ENCODE measurements at places on chromosomes 4 and X. TPM values are rescaled to one million over a fixed set of nuclear protein-coding genes. Genes with fewer than 3 reads are reported as not detected.

DNA sequence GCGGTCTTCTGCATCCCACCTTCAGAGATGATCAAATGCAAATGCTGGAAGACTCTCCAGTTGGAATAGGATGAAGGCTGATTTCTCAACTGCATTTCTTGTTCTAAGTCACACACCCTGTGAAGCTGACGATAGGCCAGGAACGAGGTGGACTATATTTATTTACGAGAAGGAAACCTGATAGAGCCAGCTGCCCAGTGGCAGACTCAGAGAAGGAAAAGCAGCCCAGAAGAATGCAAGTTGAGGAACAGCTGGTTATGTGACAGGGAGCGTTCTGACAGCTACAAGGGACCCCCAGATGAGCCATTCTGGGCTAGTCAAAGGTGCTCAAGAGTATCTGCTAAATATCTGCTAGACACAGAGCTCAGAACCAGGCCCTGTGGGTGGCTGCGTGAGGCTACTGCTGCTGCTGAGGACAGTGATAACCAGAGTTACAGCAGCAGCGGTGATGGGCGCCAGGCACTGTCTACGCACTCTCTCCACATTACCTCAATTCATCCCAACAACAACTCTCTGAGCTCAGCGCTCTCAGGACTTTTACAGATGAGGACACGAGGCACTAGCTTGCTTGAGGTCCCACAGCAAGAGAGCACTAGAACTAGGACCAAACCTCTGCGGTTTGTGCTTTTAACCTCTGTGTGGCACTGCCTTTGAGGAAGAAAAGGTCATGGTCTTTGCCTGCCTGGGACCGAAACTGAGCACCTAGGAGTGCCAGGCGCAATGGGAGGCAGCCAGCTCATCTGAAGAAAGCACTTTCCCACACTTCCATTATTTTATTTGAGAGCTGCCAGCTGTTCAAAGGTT is 69.0 kb downstream of the GATB start:
- no peak for DNase-seq

DNA sequence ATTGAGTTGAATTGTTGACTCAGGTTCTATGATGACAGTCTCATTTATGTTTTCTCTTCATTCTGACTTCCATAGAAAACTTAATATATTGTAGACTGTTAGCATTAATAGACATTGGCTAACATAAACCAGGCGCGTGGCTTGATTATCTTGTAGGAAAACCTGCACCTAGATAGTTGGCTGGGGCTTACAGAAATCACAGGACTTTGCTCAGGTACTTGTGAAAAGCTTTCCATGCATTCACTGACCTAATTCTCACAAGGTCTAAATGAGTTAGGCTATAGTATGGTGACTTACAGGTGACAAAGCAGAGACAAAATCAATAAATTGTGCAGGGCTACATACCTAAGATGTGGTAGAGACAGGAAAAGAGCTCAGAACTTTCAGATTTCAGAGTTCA is 212.8 kb downstream of the GPAT3 start:
- DNase-seq = no peak

GRCh38 chr4:1084796-1085403 is 28.5 kb downstream of the RNF212 start:
- no peak for DNase-seq

DNA sequence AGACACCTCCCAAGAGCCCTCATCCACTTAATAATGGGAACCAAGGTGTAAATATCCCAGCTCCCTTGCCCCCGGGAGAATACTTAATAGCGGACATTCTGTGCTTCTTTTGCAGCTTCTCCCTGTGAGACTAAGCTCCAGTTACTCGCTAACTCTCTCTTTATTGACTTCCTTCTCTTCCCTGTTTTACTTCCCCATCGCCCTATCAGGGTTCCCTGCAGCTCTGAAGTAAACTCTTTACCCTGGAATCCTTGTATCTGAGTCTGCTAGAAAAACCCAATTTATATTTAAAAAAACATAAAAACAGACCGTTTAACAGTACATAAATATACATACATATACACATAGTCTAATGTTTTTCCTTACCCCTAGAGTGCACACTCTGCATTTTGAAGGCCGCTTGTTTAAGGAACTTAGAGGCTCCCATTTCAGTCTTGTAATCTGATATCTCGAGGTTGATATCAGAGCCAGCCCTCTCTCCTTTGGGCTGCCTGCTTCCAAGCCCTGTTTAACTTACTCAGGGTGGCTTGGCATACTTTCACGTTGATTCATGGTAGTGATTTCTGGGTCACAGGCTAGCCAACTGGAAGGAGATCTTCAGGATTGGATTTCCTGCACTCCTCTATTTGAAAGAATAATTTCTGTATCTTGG is 177.4 kb upstream of the SCML1 start:
- DNase-seq = no peak

Gene CT45A3
- total RNA-seq = not detected

DNA sequence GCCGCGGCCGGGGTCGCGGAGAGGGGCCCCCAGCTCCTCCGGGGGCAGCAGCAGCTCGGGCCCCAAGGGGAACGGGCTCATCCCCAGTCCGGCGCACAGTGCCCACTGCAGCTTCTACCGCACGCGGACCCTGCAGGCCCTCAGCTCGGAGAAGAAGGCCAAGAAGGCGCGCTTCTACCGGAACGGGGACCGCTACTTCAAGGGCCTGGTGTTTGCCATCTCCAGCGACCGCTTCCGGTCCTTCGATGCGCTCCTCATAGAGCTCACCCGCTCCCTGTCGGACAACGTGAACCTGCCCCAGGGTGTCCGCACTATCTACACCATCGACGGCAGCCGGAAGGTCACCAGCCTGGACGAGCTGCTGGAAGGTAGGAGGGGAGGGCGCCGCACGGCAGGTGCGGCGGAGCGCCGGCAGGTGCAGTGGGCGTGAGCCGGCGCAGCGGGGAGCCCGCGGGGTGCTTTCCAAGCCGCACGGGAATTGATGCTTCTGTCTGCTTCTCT is 886 bp downstream of the DCLK2 start:
- DNase-seq = no peak

GRCh38 chr4:90542216-90542615 is 415.0 kb downstream of the CCSER1 start:
- no peak for DNase-seq

- DNase-seq = no peak
These were observed 2.2 kb downstream of the PPA2 start for GRCh38 chr4:105471566-105472176.

DNA sequence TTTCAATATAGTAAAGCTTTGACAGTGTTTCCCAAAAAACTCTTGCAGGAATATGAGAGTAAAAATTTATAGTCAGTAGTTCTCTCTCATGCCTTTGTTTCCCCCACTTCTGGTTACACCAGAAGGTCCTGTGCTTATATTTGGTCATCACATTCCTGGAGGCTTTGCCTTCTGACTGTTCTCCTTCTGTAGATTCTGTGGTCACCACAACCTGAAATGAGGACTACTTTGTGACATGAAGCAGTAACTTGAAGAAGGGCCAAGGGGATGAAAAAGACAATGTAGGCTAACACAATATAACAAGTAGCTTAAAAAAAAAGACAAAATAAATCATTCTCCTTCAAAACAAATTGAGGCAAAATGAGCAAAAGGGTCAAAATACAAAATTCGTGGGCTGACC is 366.2 kb upstream of the NR3C2 start:
- DNase-seq = no peak

Gene PABPC5
- not detected for total RNA-seq

DNA sequence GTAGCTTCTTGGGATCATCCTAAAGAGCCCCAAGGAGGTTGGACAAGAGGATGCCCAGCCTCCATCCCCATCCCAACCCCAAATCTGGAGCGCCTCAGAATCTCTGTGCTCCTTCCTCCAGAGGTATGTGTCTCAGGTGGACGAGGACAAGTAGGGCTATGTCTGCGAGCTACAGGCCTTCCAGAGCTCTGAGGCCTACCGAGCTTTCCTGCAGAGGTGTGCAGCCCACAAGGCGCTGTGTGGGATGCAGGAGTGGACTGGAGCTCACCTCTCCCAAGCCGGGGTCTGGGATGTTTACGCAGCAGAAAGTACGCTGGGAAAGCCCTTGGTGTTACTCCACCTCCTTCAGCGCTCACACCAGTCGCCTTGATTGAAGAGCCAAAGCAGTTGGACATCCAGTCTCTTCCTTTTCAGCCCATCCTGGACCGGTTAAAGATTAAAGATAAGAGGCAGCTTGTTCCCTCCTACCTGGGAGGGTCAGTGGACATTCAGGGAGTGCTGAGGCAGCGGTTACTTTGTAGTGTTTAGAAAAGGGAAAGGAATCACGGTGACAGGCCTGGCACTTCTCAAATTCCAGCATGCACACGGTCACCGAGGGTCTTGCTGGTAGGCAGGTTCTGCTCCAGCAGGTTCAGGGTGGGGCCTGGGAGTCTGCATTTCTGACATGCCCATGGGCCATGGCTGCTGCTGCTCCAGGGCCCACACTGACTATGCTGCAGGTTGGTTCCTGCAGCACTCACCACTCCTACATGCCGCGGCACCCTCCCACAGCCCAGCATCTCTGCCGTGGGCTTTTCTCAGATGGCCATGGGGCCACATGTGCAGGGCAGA is 29.5 kb upstream of the JAKMIP1 start:
- no peak for DNase-seq

Gene STAG2
- total RNA-seq = 46.6 TPM

- peak; percentile 45 for DNase-seq
These were observed 895 bp downstream of the ADGRL3 start for GRCh38 chr4:61200916-61201526.

DNA sequence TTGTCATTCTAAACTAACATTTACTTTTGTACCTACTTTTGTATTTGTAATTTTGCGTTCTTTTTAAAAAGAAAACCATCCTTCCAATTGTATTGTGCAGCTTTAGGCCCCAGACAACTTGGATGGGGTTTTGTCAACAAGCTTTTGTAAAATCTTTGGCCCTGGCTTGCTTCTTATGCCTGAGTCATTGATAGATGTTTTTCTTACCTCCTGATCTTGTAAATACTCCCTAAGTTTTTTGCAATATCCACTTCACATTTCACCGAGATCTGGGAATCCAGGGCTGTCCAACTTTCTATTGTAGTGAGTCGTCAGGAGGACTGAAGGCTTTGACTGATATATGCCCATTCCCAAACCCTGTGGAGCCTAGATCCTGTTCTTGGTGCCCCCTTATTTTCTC is 126.9 kb upstream of the GUCY1A1 start:
- DNase-seq = no peak

GRCh38 chr4:179719766-179720450 is 2277.7 kb upstream of the AGA start:
- no peak for DNase-seq

GRCh38 chr4:848803-849477 is 23.0 kb upstream of the CPLX1 start:
- no peak for DNase-seq

- no peak for DNase-seq
These were observed 892.1 kb upstream of the INTU start for GRCh38 chr4:126740687-126741086.

Gene NAA11
- total RNA-seq = not detected

DNA sequence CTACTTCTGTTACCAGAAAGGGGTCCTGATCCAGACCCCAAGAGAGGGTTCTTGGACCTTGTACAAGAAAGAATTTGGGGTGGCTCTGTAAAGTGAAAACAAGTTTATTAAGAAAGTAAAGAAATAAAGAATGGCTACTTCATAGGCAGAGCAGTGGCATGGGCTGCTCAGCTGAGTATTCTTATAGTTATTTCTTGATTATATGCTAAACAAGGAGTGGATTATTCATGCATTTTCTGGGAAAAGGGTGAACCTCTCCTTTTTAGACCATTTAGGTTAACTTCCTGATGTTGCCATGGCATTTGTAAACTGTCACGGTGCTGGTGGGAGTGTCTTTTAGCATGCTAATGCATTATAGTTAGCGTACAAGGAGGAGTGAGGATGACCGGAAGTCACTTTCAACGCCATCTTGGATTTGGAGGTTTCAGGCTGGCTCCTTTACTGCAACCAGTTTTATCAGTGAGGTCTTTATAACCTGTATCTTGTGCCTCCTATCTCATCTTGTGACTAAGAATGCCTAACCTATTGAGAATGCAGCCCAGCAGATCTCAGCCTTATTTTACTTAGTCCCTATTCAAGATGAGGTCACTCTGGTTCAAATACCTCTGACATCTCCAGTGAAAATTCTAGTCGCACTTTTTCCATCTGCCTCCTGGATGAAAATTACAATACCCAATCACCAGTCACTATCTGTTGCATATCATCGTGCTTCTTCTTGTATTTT is 15.5 kb upstream of the TDO2 start:
- no peak for DNase-seq

DNA sequence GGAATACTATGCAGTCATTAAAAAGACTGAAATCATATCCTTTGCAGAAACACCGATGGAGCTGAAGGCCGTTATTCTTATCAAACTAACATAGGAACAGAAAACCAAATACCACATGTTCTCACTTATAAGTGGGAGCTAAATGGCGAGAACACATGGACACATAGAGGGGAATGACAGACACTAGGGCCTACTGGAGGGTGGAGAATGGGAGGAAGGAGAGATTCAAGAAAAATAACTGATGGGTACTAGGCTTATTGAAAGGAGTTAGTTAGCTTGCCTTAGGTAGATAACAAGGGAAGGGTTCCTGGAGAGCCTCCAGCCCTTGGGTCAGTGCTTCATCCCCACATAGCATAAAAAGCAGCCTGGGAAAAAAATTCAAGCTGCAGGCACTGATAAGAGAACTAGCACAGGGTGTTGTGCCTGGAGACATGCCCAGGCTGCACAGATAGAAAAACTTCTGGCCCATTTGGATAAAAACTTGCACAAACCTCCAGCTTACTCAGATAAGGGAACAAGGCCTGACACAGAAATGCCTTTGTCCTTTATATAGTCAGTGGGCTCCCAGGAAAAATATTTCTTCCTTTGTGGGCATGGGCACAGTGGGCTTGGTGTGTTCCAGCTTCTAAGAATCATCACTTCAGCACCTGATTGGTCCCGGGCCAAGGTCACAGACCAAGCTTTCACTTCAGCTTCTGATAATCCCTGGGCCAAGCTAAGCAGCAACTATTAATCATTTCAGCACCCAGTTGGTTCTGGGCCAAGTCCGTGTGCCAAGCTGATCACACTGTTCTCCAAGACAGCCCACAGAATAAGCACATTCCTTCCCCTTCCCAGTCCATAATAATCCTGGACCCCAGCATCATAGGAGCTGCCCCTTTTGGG is 23.1 kb upstream of the PWWP3B start:
- DNase-seq = no peak

Measured in foreskin keratinocyte (primary cell).